ENCODE measurements at places on chromosomes 5 and 9.

GRCh38 chr9:124803911-124804310 lies 27.0 kb downstream of the OLFML2A start:
- DNase-seq, result no peak

GRCh38 chr9:133502112-133502511 lies 22.6 kb downstream of the MYMK start:
- DNase-seq, result no peak

- DNase-seq, result no peak
These were observed 471.9 kb downstream of the MTRR start for GRCh38 chr5:8340739-8341344.

GRCh38 chr5:81435023-81435422 lies 41.1 kb upstream of the ACOT12 start:
- no peak for DNase-seq

DNA sequence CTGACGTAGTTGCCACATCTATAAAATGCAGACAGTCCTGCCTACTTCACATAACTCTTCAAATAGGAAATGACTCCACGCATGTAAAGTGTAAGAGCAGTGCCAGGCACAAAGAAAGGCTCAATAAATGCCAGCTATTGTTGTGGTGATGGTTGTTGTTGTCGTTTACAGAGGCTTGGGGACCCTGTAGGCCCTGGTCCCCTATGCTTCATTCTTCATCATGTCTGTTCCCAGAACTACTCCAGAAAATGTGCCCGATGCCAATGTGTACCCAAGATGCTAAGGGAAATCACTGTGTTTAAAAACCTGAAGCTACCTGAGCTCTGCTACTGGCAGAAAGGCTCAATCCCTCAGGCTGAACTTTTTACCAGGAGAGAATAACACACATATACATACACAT lies 9.1 kb downstream of the SLIT3 start:
- DNase-seq, result no peak

GRCh38 chr9:89526667-89527066 lies 28.8 kb upstream of the SEMA4D start:
- DNase-seq, result no peak

DNA sequence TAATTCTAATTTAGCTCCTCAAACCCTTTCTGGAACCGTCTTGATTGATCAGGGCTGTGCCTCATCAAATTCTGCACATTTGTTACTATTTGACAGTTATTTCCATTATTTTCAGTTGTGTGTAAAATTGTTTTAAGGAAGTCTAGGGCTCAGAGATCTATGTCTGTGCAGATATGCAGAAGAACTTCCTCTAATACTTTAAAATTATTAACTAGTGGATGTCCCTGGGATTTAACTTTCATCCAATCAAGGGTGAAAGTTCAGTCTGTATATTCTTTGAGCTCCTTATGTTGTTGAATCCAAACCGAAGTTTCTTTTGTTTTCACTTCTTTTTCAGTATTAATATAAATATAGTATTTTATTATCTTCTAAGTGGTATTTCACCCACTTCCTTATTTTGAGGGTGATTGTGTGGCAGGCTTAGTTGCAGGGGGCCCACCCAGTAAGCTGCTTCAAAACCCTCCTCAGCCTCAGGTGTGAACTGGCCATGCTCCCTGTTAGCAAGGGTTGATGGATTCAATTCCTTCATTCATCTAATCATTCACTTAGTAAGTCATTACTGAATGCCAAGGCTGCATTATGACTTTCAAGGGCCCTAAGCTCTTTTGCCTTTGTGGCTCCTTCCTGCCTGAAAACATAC lies 2.1 kb upstream of the CAMLG start:
- DNase-seq, result no peak

GRCh38 chr5:179908528-179908927 lies 831 bp upstream of the TBC1D9B start:
- no peak for DNase-seq

- DNase-seq, result no peak
These were observed 30.4 kb downstream of the IRF1 start for GRCh38 chr5:132459983-132460838.

DNA sequence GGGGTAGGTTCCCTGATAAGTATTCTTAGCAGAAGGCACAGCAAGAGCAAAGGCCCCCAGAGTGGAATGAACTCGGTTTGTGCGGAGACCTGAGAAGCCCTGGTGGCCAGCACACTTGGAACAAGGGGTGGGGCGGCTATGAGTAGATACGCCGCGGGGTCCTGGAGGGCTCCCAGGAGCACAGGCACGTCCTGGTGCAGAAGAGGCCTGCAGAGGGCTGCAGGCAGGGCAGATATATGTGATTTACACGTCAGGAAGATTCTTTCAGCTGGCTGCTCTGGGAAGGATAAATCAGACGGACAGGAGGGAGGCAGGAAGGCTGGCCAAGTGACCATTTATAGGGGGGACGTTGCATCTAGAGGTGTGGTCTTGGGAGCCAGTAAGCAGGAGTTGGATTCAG lies 70.2 kb upstream of the ATG10 start:
- DNase-seq, result no peak

DNA sequence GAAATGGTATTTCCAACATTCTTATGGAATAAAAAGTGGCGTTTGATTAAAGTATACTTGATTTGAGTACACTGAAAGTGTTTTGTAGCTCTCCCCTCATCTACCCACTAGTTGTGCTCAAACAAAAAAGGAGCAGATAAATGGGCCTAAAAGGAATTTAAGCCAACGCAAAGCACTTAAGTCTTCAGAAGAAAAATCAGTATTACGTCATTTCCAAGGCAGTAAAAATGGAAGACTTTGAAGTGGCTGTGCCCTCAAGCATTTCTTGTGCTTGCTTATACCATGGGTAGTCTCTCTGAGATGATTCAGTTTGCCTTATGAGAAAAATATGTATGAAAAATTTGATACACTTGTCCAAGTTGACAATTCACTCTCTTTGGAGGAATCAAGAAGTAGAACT lies 279.9 kb upstream of the CD180 start:
- no peak for DNase-seq

DNA sequence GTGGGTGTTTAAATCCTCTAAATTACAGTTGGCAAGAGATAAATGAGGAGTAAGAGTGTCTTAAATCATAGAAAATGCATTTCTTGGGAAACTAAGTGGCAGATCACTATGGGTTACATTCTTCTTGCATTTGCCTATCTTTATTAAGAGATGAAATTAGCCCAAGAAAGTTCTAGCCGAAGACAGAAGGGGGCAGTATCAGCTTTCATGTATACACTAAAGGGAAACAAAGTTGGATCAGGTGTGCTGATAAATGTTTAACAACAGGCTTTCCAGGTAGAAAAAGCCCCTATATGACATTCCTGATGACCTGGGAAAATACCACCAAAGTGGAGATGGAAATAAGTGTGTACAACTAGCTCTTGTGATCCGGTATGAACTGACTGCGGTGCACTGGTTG lies 81.9 kb upstream of the TLR4 start:
- no peak for DNase-seq

- DNase-seq, result no peak
These were observed 43.6 kb downstream of the CDO1 start for GRCh38 chr5:115772731-115773475.

GRCh38 chr9:35729101-35729500 lies 2.9 kb downstream of the TLN1 start:
- DNase-seq, result no peak

DNA sequence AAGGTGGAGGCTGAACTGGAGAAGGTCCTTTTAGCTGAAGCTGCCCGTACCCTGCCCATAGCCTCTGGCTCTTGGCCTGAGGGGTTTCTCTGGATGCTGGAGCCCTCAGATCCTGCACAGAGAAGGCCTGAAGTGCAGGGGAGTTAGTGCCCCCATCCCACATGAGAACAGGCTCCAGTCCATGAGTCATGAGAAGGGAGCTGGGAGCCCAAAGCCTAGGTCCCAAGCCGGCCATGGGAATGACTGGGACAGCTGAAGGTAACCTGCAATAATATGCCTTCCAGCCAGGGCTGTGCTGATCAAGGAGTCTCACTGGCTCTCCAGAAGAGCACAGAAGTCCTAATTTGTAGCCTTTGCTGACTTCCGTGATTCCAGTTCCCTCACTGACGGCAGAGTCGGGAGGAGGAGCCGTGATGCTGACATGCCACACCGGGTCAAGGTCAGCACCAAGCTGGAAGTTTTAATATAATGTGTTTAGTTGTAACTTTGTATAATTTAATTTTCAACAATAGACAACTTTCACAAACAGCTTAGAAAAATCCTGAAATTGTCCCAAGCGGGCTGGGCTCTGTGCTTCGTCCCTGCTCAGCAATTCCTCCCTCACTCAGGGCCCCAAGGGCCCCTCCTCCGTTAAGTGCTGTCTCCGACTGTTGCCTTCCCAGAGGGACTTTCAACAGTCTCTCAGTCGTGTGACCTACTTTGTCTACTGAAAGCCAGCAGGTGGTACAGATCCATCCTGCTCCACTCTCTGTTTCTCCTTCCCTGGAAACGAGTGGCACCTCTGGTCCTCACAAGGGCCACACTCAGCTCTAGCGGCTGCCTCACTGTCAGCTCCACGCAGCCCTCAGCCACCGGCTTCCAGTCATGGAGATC lies 387.8 kb downstream of the GADD45G start:
- no peak for DNase-seq

- no peak for DNase-seq
These were observed 17.7 kb downstream of the NINJ1 start for GRCh38 chr9:93116072-93116961.

GRCh38 chr5:90534922-90535321 lies 5.5 kb upstream of the LYSMD3 start:
- no peak for DNase-seq

DNA sequence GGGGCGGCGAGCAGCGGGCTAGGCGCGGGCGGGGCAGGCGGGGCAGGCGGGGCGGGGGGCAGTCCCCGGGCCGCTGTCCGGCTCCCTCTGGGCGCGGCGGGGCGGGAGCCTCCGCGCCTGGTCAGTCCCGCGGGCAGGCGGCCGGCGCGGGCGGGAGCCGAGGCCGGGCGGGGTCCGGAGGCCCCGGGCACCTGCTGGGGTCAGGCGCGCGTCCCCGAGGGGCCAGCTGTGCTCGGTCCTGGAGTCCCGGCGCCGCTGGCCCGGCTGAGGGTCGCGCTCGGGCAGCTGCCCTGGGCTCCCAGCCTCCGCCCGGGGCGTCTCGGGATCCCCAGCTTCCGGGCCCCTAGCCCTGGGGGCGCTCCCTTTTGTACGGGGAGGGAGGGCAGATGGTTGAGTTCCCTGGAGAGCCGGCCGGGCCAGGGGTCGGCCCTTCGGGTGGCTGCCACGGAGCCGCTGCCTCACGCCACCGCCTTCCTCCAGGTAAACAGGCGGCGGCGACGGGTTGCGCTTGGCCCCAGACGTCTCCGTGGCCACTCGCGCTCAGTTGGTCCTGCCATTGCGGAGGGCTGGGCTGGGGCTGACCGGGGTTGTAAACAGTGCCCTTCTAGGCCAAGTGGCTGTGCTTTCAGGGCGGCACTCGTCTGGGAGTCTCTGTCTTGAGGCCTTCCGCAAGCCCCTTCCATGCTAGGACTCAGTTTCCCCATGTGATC lies 473 bp downstream of the ZBTB34 start:
- peak; percentile 6 for DNase-seq

DNA sequence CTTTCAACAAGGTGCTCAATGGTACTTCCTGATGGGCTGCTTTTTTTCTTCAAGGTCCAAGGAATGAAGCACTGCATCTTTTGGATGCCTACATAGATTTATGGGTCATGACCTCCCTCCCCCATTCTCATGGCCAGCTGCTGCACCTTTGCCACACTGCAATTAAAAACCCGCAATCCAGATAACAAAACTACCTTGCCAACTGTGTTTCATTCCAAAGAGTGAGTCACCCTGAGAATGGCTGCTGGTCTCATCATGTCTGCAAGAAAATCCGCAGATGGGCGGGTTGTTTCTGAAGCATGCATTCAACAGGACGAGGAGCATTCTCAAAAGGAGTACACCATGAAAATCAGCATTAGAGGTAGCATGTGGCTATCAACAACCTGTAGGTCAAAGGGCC lies 139.8 kb downstream of the ELAVL2 start:
- no peak for DNase-seq

GRCh38 chr9:131290036-131290766 lies 678 bp downstream of the PLPP7 start:
- no peak for DNase-seq

DNA sequence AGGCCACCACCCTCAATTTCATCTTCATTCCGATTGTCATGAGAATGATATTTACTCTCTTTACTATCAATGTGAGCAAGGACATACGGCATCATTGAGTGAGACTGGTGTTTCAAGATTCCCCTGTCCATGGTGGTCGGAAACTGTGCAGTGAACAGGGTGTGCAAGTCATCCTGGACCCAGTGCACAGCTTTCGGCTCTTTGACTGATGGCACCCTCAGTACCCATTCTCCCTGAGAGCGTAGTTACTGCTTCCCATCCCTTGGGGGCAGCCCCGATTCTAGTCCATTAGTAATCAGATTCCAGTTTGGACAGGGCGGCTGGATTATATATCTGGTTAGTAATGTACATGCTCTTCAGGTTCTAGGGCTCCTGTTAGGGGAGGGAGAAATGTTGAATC lies 61.7 kb upstream of the SUB1 start:
- no peak for DNase-seq

GRCh38 chr5:1718669-1719068 lies 81.0 kb downstream of the MRPL36 start:
- DNase-seq, result no peak

DNA sequence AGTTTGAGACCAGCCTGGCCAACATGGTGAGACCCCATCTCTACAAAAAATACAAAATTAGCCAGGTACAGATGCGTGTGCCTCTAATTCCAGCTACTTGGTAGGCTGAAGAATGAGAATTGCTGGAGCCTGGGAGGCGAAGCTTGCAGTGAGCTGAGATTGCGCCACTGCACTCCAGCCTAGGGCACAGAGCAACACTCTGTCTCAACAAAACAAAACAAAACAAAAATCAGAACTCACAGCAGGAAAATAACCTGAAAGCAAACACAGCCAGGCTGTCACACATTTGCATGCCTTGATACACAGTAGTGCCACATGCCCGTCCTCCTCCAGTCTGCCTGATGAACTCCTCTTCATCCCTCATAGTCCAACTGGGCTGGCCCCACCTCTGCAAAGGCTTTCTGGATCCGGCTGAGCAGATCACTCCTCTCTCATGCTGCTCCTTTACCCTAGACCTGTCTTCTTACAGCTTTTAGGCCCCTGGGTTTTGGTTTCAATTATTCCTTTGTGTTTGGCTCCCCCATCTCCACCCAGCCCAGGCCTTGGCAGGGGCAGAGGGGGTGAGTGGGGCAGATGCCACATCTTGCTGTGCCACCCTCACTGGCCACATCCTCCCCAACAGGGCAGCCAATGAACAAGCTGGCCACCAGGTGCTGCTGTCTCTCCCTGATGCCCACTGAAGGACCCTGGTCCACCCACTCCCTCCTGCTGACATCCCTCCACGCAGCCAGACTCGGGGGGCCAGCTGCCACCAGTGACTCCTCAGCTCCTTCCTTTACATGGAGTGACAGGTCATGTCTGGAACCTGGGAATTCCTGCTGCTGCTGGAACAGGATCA lies 62.0 kb upstream of the GGTA1 start:
- no peak for DNase-seq

DNA sequence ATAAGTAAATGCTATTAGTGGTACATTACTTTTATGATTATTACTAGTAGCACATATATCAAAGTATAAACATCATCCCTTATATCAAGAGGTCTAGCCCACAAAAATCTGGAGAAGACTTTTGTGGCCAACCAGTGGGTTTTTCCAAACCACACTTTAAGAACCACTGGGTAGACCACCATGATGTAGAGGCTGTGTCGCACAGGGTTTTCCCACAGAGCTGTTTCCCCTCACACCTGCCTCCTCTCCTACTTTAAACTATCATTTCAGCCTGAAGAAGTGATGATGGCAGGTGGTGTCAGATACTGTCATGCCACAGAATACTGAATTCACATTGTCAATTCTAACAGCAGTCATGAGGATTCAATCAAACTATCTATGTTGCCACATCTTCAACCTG lies 109.2 kb downstream of the FBXW11 start:
- no peak for DNase-seq
